Thyroid gland (tissue), 4 donors: ENCODE measurements at places on chromosomes 1 and 21.

DNA sequence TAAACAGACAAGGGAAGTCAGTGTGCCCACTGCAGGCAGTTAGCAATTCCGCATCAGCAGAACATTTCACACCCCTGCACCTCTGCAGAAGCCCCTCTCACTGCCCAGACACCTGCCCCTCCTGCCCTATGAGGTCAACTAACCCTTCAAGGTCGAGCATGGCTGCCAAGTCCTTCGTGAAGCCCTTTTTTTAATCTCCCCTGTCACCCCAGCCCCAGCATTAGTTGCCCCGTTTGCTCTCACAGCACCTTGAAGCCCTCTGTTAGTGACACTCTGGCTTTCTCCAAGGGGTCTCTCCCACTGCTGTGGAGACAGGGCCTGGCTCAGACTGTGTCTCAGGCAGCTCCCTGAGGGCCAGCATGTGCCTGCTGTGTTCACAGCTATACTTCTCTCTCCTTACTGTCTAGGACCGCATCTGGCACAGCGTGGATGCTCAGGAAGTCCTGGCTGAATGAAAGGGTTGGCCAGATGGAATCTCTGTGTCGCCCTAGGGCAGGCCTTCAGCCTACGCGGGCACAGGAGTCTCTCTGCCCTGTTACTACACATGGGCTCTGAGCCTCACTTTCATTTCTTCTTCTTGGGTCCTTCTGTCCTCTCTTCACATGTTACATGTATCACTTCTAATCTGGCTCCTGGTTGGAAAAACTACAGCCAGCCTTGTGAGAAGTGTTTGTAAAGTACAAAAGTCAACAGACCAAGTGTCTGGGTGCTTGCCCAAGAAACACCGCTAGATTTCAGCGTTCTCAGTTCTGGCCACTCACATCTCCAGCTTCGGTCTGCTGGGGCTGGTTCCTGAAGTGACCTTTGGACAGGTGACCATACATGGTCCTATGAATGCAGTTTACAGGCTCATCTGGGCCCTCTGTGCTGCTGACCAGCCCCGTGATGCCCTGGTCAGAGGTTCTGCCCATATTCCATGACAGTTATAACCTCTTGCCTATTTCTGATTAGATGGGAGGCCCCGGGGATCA is 19.7 kb downstream of the SLC2A1 start:
- peak; percentile 89 for DNase-seq

DNA sequence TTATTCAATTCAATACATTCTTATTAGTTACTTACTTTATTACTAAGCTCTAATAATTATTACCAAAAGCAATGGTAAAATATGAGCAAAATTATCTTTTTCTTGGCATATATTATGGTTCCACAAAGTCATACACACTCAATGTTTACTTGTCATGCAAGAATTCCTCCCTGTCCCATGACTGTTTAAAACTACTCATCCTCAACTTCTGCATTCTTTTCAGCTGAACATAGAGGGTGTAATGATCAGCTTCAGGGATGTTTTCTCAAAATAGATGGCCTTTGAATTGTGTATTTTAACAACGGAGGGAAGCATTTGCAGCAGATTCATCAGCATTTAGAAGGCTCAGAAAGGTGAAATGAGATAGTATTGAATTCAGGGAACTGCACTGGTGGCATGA is 499.0 kb downstream of the RWDD3 start:
- DNase-seq, result no peak

GRCh38 chr21:31317688-31318087 is 26.4 kb downstream of the TIAM1 start:
- no peak for DNase-seq

DNA sequence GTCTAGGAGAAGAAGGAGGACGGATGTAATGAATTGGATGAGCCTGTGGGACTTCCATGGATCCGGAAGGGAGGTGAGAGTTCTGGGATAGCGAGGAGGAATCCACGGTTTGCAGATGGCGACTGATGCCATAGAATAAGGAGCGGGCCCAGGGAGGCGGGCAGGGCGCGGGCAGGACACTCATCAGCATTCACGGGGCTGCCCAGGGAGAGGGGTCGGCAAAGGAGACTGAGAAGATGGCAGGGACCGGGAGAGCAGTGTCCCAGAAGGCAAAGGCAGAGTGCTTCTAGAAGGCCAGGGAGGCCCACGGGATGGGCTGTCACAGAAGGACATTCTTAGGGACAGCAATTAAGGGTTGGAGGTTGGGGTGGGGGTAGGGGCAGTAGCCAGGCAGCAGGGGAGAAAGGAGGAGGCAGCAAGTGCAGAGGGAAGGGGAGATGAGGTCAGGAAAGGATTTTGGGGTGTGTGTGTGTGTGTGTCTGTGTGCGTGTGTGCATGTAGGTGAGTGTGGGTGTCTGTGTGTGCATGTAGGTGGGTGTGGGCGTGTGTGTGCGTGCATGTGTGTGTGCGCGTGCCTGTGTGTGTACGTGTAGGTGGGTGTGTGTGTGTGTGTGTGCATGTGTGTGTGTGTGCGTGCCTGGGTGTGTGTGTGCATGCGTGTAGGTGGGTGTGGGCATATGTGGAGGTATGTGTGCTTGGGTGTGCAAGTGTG is 1.1 kb upstream of the COL8A2 start:
- DNase-seq, result no peak

- no peak for DNase-seq
Observed at GRCh38 chr1:218284377-218284916, 646 bp upstream of the RRP15 start.

- no peak for DNase-seq
Observed at GRCh38 chr21:36022427-36023091, 37.8 kb downstream of the SETD4 start.

- no peak for DNase-seq
Observed at GRCh38 chr1:100757946-100758345, 38.4 kb downstream of the VCAM1 start.

DNA sequence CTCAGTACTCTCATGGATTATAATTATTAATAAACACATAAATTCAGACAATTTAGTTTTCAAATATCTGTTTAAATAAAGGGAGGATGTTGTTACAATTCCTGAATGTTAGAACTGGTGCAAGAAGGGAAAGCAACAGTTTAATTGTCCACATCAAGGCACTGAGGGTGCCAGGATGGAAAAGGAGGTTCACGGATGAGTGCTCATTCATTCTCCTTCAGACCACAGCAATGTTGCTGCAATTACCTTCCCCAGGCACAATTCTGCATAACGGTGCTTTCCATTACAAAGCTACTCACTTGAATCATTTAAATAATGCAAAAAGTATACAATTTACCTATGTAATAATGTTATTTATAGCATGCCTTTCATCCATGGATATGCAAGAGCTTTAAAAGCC is 52.3 kb upstream of the COG2 start:
- no peak for DNase-seq

DNA sequence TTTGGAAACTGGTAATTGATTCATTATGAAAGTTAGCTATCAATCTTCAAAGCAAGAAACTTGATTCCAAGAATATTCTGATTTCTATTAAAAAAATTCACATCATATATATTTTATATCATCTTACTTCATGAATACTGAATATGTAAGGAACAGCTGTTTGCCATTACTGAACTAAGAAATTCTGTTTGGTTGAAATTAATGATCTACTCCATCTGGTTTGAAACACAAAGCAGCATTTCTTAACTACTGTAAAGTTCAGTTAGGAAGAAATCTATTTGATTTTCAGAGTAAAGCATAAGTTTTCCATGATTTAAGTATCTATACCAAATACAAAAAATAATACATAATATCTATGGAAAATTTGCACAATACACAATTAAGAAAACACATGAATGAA is 66.0 kb upstream of the SCYL3 start:
- DNase-seq, result no peak

GRCh38 chr1:173356191-173356762 is 120.9 kb upstream of the PRDX6 start:
- DNase-seq, result no peak

GRCh38 chr1:211497489-211498045 is 5.6 kb upstream of the RD3 start:
- peak; percentile 61 for DNase-seq

DNA sequence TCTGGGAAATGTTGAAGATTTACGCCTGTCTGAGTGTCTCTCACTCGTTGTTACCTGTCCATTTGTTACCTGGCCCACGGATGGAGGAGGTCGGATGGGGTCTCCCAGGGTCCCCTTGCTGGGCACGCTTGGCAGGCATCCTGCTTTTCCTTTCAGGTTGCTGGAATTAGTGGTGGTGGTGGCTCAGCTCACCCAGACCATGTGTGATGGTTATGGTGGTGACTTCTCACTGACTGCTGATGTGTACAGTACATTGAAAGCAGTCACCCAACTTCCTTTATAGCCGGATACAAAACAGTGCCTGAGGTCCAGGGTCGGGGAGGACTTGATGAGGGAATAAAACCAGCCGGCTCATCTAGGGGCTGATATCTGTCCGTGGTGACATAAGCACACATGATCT is 19.5 kb downstream of the MAPKAPK2 start:
- no peak for DNase-seq

DNA sequence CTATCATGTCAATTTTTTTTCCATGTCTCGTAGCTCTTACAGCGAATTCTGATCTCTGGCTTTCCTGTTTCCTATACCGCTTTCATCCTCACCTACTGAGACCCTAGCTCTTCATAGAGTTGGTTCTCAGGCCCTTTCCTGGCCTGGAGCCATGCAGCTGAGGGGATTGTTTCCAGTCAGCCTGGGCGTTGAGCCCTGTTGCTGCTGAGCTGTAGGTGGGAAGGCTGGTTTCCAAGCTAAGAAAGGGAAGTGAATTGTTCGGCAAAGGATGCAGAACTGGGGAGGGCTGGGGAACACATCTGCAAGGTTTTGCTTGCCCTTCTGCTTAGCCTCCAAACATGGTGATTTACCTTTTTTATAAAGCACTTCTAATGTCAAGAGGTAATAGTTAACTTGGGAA is 41.5 kb downstream of the SPATA46 start:
- DNase-seq, result no peak

GRCh38 chr1:178688244-178688643 is 36.8 kb upstream of the RALGPS2 start:
- no peak for DNase-seq

GRCh38 chr1:116489231-116489697 is 81.6 kb downstream of the CD58 start:
- peak; percentile 61 for DNase-seq

DNA sequence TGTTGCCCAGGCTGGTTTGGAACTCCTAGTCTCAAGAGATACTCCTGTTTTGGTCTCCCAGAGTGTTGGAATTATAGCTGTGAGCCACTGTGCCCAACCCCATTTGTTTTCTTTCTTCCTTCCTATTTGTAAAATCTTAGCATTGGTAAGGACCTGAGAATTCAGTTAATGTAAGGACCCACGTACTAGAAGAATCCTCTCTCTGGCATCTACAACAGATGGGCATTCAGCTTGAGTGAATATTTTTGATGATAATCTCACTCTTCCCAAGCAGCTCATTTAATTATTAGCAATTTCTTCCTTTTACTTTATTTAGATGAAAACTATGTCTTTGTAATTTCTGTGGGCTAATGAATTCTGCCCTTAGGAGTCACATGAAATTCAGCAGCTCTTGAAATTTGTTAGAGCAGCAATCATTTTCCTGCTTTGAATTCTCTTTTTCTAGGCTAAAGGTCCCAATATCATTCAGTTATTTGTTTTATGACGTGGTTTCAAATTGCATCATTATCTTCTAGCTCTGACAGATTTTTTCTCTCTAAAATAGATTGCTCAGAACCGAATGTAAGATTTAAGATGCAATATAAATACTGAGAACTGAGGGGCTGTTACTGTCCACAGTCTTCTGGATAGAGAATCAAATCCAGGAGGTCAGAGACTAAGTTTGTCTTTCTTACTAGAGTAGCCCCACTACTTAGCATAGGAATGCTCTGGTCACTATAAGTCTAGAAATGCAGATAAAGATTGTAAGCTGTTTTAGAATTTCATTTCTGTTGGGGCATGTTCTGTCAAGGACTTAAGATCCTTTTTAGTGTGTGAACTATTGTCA is 59.4 kb downstream of the EPB41 start:
- DNase-seq, result no peak

DNA sequence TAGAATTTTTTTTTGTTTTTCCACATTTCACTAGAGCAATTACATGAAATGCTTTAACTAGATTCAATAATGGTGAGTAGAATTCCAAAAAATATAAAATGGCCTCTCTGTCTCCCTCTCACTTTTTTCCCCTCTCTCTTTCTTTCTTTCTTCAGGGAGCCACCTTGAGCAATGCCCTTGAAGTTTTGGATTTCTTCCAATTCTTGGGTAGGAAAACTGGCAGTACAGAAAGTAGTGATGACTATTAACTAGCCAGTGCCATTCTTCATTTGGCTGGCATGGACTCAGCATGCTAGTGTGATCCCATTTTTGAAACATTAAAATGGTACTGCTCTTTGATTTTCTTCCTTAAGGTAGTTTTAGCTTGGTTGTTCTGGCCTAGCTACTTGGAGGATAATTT is 4.5 kb upstream of the FNBP1L start:
- no peak for DNase-seq

DNA sequence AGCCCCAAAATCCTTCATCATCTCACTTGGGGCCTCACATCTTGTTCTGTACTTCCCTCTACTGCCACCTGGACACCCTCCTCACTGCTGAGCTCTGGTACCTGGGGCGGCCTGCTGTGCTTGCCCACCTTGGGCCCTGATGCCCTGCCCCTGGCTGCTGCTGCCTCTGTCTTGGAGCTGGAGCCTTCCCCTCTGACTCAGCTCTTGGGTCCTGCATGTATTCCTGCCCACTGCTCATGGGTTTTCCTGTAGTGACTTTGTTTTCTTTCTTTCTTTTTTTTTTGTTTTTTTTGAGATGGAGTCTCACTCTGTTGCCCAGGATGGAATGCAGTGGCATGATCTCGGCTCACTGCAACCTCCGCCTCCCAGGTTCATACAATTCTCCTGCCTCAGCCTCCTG is 37.5 kb downstream of the TRAPPC10 start:
- peak; percentile 55 for DNase-seq

- DNase-seq, result no peak
Observed at GRCh38 chr1:113201560-113201959, 128.6 kb downstream of the LRIG2 start.

- no peak for DNase-seq
Observed at GRCh38 chr1:43637267-43637666, 12.7 kb upstream of the KDM4A start.

- no peak for DNase-seq
Observed at GRCh38 chr1:218890451-218890850, 283.2 kb upstream of the LYPLAL1 start.

DNA sequence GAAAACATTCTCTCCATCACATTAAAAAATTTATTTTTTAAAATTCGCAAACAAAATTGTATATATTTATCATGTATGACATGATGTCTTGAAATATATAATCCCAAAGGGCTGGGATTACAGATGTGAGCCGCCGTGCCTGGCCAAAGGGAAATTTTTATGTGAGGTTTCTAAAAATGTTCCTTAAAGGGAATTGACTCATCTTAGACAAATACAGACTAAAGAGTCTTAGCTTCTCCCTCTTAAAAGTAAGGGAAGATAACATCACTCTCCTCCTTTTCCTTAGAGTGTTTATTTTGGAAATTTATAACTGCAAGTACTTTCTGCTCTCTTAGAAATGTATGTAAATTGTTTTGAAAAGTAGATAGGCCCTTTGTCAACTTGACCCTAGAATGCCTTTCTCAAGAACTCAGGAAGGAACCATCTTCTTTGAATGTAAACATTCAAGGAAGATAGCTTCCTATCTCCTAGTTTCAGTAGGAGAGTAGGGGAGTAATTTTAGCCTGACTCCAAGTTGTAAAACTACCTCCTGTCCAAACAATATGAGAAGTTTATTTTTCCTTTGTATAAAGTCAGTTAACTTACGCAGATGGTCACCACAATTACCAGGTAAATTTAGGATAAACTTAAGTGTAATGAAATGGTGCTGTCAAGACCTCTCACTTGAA is 59.5 kb downstream of the C21orf91 start:
- no peak for DNase-seq
